ENCODE measurements at places on chromosomes 13 and 19. TPM values are rescaled to one million over a fixed set of nuclear protein-coding genes. Genes with fewer than 3 reads are reported as not detected.

GRCh38 chr13:95660981-95661581 lies 15.9 kb upstream of the DNAJC3 start:
- DNase-seq = peak; percentile 37

DNA sequence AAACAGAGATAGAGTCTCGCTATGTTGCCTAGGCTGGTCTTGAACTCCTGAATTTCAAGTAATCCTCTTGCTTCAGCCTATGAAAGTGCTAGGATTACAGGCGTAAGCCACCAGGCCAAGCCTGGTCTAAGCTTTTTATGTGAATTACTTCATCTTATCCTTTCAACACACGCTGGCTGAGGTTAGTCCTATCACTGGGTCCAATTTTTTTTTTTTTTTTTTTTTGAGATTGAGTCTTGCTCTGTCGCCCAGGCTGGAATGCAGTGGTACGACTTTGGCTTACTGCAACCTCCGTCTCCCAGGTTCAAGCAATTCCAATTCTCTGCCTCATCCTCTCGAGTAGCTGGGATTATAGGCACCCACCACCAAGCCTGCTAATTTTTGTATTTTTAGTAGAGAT lies 10.4 kb downstream of the MYO1F start:
- no peak for DNase-seq

Gene ZNF506
- 18.6 TPM for total RNA-seq

DNA sequence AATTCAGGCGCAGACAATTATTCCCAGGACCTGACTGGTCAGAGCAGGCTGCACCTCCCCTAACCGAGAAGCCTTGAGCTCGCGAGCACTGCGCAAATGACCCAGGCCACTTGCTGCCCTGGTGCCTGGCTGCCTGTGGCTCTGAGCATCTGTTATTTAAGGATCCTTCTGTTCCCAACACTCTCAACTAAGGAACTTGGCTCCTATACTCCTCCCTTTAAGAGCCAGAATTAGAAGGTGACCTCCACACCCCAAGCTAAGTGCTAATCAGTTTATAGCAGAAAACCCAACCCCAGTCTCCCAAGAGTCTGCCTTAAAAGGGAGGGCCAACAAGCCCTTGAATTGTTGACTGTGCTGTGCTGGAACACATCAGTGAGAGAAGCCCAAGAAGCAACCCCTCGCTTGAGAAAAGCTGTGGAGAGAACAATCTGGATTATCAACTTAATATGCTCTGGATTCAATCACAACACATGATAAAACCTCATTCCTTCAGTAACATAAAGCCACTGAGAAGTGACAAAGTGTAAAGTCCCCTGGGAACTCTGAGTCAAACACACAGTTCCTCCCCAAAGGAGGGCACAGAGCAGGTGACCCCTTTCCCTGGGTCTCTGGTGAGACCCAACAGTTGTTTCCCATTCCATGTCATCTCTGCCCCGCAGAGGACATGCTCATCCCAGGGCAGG lies 14.6 kb downstream of the AKAP8L start:
- no peak for DNase-seq

Gene ZNF69
- total RNA-seq = 7.0 TPM

Gene ZNF441
- total RNA-seq = 2.3 TPM

Gene NKPD1
- total RNA-seq = 1.4 TPM

GRCh38 chr13:73096173-73096572 lies 37.4 kb downstream of the KLF5 start:
- DNase-seq = peak; percentile 40

DNA sequence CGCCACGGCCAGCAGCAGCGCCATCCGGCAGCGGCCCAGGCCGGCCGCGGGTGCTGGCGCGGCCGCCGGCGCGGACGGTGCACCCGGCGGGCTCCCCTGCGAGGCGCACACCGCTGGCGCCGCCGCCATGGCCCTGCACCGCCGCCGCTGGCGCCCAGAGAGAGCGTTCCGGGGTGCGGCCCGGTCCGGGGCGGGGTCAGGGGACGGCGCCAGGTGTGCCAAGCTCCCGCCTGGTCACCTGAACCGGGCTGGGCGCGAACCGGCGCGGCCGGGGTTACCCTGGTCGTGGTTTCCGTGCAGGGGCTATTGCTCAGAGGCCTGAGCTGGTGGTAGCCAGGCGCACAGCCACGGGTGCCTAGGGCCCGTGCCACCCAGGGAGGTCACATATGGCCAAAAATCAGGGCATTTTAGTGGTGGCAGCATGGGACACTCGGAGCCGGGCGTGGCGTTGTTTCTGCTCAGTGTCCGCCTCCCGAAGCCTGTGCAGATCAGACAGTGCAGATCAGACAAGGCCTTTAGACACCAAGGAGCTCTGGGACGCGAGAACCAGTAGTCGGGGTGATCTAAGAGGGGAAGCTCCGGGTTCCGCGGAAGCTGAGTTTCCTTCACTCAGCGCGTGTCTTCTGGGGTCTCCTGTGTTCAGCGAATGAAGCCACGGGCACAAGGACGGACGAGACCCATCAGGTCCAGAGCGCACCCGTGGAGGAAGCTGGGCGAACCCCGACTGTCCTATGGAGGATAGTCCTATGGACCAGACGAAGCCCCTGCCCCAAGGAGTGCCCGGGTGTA lies at the start of gene TMEM238:
TSS of gene TMEM238 (minus strand) at position 162 of the 789 bp plus-strand sequence. CDS start at position 129, 33 bp downstream.
- no peak for DNase-seq

DNA sequence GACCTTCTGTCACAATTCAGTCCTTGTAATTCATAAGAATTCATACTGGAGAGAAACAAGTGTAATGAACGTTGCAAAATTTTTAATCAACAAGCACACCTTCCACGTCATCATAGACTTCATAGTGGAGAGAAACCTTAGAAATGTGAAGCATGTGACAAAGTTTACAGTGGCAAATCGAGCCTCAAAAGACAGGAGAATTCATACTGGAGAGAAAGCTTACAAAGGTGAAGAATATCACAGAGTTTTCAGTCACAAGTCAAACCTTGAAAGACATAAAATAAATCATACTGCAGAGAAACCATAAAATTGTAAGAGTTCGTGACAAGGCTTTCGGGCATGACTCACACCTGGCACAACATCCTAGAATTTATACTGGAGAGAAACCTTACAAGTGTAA lies 24.6 kb downstream of the ZNF813 start:
- DNase-seq = no peak

DNA sequence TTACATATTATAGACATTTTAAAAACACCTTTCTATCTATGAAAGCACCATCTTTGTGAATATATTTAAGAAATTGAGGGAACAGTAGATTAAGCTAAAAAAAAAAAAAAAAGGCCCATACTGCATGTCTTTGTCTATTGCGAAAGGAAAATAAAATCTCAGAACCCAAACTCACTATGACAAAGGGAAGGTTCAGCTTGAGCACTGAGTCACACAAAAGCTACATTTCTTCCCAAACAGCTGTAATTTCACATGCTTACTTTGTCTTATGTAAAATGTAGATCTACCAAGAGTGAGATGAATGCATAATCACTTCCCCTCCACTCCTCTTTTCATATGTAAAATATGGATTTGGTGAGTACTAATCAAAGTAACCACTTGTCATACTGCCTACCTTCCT lies 640.1 kb upstream of the KLF12 start:
- no peak for DNase-seq

DNA sequence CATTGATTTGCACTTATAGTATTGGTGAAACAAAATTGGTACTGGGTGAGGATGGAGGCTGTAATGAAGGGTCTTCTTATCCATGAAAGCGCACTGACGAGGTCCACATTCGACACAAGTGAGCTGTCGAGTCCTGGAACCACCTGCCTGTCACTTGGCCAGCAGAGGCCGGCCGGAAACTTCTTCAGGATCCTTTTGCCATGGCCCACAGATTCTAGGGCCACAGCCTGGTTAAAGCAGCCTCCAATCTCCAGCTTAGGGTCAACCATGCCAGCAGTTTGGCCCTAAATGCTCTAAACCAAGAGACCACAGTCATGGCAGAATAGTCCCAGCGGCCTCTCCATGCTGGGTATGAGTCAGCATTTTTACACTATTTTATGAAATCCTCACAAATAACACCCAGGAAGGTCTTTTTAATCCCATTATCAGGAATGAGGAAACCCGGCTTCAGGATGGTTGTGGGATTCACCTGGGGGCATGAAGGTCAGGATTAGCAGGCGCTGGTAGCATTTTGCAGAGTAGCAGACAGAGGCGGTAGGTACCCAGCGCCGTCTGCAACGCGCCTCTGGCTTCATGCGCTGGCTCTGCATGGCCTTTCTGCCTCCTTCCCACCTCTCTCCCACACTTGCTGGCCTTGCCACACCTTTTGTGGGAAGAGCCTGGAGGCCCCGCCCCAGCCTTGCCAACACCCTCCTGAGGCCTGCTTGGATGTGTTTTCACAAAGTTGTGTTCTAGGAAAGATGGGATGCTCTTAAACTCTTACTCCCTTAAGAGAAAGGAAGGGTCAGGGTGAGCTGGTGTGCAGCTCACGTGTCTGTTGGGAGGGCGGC lies 15.2 kb downstream of the GAS6 start:
- DNase-seq = no peak

Gene ZNF615
- total RNA-seq = 6.7 TPM

Gene ICAM1
- total RNA-seq = 85.8 TPM

Gene PRRG2
- 5.8 TPM for total RNA-seq

GRCh38 chr13:21481359-21481758 lies 22.3 kb upstream of the ZDHHC20 start:
- no peak for DNase-seq

- DNase-seq = no peak
Observed at GRCh38 chr13:43390619-43391018, 367.2 kb downstream of the DNAJC15 start.

GRCh38 chr19:36113425-36113824 lies 1.2 kb downstream of the POLR2I start:
- DNase-seq = no peak

GRCh38 chr13:114115191-114115671 lies 17.2 kb downstream of the RASA3 start:
- DNase-seq = peak; percentile 70

Gene HPN
- total RNA-seq = not detected

- DNase-seq = no peak
Observed at GRCh38 chr13:48675247-48675646, 21.5 kb downstream of the CYSLTR2 start.

GRCh38 chr19:4556597-4557127 lies 2.8 kb downstream of the SEMA6B start:
- peak; percentile 69 for DNase-seq

Gene C19orf38
- not detected for total RNA-seq

GRCh38 chr19:41261474-41262190 lies 2.5 kb upstream of the HNRNPUL1 start:
- DNase-seq = no peak

Gene ZNF90
- total RNA-seq = 2.4 TPM

Gene HCN2
- 0.97 TPM for total RNA-seq

DNA sequence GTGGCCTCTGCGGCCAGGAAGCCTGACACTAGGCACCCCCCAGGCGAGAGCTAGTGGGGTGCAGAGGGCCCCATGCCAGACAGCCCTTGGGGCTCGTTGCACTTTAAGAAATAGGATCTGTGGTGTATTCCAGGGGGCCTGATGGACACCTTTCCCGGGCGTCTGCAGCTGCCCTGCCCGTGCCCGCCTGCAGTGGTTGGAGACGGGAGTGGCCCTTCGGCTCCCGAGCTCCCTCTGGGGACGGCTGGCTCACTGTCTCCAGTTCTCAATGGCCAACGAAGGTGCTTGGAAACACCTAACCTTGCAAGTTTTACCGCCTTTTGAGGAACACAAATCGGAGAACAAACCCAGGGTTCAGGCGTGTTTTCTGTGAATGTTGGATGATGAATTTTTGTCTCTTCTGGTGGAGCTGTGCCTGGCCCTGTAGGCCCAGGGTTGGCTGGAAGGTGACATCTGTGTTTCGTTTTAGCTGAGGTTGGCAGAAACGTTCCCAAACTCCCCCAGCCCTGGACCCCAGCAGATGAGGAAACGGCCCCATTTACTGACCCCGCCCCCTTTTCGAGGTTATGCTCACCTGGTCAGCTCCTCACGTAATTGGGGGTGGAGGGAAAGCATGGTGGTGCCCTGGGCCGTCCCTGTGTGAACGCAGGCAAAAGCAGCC lies 17.4 kb upstream of the NPAS1 start:
- no peak for DNase-seq

DNA sequence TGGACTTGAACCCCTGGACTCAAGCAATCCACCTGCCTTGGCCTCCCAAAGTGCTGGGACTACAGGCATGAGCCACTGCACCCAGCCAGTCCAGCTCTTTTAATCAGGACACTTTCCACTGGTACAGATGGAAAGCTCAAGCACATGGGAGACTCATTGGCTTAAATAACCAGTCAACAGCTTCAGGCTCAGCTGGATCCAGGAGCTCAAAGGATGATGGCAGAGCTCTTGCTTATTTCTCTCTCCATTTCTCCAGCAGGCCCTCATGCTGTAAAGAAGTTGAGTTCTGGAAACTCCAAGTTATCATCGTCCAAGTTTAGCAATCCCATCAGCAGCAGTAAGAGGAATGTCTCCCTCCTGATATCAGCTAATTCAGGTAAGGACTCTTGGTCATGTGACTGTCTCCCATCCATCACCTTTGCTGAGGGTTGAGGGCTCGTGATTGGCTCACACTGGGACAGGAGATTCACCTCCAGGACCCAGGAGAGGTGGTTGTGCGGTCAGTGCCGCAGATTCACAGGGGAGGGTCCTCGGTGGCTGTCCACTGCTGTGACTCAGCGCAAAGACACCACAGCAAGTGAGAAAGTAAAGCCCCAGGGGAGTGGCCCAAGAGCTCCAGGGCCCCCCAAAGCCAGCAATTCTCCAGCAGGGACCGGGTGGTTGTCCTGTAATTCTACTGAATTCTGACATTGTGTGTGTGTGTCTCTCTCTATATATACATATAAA lies 5.1 kb downstream of the CCL25 start:
- DNase-seq = no peak

DNA sequence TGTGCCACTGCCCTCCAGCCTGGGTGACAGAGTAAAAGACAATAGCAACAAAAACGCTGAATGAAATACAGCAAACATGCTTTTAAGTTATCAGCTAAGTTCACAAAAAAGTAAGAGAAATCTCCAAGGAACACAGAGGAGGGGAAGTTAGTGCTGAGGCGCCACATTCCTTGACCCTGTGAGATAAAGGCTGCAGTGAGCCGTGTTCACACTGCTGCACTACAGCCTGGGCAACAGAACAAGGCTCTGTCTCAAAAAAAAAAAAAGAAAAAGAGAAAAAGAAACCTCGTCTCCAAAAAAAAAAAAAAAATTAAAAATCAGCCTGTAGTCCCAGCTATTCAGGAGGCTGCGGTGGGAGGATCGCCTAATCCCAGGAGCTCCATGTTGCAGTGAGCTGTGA lies 16.3 kb upstream of the DOCK6 start:
- no peak for DNase-seq

DNA sequence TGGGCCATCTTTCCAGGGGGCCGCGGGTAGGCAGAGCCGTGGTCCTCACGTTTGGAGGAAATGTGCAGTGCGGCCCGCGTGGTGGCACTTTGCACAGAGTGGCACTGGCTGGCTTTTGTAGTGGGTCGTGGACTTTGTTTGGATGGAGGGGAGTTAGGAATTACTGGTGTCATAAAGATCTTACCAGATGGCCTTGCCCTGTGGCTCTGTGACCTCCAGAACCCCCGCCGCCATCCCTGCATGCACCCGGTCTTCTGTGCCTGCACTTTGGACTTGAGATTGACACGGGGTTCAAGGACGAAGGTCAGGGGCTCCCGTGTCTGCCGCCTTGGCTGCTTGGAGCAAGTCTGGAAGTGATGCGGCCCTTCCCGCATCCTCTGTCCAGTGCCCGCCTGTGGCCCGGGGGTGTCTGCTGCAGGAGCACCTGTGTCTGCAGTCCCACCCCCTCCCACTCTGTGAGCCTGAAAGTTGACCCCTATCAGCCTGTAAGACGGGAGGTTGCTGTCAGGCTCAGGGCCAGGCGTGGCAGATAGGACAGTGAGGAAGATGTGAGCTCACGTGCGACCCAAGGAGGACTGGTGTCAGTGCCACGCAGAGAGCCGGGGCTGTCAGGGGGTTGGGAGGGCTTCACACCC lies 2.2 kb downstream of the GNA11 start:
- DNase-seq = no peak
